ENCODE measurements at places on chromosomes 7 and 10.

DNA sequence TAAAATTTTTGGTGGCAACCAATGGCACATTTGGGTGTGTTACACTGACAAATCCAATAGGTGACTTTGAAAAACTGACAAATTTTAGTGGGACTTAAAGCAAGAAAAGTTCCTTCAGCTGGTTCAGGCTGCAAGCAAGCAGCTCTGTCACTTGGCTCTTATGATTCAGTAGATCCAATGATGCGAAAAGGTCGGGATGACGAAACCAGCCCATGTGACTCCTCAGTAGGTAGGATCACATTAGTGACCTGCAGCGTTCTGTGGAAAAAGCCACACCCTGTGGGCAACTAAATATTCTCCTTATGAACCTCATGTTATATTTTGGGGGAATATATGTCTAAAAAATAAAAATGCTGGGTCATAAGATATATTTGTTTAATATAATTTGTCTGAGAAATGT, 13.3 kb upstream of the TSGA13 start:
- DNase-seq, result no peak

DNA sequence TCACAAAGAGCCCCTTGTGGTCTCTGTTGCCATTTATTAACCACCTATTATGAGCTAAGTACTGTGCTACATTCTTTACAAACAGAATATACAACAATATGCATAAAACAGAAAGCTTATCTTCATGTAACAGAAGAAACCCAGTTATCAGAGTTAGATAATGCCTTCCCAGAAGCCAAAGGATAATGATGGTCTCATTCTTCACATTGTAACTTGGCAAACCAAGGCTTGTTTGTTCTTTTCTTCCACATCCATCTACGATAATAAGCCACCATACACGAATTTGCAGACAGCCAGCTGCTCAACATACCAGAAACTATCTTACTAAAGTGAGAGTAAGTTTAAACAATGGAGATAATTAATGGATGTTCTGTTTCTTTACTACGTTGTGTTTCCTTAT, 127.6 kb downstream of the NEBL start:
- no peak for DNase-seq

DNA sequence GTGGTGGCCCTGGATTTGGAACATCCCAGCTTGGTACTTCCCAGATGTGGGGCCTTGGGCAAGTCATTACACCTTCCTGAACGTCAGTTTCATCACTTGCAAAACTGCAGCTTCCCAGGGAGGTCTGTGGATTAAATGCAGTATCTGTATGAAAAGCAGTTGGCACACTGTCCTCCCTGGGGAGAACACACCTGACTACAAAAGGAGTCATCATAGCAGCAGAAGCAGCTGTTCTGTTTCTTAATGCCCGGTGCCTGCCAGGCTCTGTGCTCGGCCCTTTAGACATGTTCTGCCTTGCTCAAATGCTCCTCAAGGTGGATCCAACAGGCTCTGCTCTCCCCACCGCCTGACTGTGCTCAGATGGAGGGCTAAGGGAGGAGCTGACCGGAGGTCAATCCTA, 31.0 kb downstream of the CDCA7L start:
- no peak for DNase-seq

DNA sequence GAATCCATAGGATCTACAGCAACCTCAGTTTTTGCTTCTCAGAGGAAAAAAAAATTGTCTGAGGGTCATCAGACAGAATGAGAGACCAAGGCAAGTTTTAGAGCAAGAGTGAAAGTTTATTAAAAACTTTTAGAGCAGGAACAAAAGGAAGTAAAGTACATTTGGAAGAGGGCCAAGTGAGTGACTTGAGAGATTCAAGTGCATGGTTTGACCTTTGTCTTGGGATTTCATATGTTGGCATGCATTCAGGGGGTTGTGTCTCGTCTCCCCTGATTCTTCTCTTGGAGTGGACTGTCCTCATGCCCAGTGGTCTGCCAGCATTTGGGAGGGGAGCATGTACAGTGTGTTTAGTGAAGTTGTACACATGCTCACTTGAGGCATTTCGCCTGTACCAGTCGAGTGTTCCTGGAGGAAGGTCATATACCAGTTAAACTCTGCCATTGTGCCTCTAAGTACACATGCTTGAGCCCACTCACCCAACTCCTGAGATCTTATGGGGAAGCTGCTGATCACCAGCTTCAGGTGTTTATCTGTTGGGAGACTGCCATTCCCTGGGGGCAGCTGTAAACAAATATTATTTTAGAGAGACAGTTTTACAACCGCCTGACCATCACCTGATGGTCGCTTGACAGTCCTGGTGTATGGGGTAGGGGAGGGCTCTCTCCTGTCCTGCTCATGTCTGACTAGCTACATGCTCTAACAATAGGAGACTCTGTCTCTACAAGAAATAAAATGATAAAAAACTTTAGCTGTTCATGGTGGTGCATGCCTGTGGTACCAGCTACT, 109.4 kb downstream of the EEPD1 start:
- peak; percentile 60 for DNase-seq

- DNase-seq, result no peak
Measured at GRCh38 chr7:104859754-104860426, 154.1 kb upstream of the KMT2E start.

- DNase-seq, result no peak
Measured at GRCh38 chr7:1053816-1054370, 9.5 kb downstream of the GPR146 start.

DNA sequence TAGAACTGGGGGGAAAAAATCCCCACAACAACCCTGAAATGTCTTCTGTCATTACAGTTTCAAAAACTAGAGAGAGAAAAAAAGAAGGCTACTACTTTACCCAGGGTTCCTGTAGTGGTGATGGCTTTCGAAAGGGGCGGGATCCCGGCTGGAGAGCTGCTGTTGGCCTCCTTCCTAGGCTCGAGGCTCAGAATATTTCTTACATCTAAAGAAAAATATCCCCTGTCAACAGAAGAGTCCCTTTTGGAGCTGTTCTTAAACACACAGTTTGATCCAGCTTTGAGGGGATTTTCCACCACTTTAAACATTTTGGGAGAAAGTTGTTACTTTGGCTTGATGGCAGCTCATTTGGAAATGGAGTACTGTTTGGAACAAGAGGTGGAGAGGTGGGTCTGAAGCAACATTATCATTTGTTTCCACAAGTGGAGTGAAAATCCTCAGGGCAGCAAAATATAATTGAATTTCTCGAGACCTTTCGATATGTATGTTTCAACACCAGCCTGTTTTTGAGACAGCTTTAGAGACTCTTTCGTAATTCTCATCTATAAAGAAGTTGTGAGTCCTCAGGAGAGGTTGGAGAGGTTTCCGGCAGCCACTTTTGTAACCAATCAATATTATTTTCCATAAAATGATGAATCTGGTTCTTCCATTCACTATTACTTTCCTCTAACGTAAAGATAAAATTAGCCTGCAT, 5.1 kb downstream of the HOXA13 start:
- DNase-seq, result no peak

GRCh38 chr10:80609331-80609730, 71.6 kb downstream of the SH2D4B start:
- no peak for DNase-seq

- DNase-seq, result no peak
Measured at GRCh38 chr7:150556521-150557138, 10.6 kb upstream of the GIMAP4 start.

DNA sequence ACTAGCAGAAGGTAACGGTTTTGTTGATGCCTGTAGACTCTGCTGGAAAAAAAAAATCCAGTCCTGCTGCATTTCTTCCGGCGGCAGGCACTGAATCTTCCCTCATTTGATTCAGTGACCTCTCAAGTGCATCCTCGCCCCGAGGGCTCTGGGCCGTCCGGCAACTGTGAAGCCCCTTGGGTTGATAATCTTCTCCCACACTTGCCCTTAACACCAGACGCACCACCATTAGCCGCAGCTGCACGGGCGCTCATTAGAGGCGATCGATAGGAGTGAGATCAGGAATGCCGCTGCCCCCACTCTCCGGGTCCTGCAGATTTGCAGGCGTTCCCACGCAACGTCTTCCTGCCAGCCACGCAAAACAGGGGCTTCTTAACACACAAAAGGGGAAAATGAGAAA, 200.0 kb upstream of the MKI67 start:
- DNase-seq, result no peak

DNA sequence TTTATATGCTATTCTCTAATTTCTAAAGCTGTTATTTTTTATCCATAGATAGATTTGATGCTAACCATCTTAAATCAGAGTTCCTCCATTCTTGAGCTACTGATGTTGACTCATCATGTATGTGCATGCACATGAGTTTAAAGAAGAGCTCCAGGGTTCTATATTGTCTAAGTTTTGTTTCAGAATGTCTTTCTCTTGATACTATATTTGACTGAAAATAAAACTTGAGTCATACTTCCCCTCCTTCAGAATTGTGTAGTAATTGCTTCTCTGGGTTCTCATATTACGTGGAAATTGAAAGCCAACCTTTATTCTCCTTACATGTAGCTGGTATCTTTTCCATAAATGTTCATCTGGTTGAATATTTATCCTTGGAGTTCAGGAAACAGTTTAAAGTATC, 89.4 kb downstream of the LRRTM3 start:
- DNase-seq, result no peak

DNA sequence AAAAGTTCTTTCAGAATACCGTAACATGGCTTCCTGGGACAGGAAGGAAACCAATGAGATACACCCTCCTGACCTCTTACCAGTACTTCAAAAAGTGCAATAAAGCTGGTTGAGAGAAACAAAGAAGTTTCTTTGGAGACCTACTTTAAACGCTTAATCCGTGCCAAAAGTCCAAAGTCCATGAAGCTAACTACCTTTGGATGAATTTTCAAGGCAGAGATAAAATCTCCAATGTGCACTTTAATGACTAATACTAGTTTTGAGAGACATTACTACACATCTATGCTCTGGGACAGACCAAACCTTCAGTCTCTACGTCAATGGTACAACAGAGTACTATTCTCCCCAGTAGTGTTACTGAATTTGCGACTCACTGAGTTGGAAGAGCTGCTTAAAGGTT, 46.1 kb downstream of the UBE2H start:
- DNase-seq, result no peak

DNA sequence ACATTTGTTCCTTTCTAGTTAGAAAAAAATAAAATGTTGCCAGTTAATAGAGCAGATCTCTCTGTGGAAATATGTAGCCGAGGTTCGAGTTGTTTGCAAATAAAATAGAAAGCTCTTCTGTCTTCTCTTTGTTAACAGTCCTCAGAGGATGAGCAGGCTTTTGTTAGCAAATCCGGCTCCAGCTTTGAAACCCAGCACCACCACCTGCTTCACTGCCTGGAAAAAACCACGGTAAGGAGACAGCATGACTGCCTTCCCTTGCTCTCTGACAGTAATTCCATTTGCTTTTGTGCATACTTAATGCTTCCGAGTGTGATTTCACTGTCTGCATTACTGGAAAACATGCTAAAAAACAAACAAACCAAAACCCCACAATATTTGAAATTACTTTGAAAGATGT, 115.6 kb downstream of the TSPAN12 start:
- no peak for DNase-seq

DNA sequence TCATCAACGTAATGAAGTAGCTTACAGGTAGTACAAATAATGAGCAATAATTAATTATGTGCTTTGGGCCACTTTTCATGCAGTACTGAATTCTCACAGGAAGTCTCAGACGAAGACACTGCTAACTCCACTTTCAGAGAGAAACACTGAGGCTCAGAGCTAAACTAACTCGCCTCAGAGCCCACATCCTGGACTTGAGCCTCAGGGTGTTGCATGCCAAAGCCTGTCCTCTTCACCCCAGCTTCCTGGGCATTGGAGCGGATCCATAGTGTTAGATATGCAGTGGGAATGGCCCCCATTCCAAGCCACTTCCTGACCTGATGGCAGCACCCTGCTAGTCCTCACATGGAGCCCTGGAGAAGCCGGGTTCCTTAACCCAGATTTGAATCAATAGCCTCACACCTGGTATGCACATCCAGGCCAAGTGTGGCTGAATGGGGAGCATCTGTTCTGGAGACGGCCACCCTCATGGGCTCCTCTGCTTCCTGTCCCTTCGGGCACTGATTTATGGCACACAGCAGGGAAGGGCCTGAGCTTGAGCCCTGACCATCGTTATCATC, 265.1 kb upstream of the ZNF32 start:
- DNase-seq, result no peak

GRCh38 chr7:98981701-98982100, 103.4 kb downstream of the TRRAP start:
- no peak for DNase-seq

- DNase-seq, result peak; percentile 87
Measured at GRCh38 chr10:124403548-124403947, 15.2 kb downstream of the OAT start.

DNA sequence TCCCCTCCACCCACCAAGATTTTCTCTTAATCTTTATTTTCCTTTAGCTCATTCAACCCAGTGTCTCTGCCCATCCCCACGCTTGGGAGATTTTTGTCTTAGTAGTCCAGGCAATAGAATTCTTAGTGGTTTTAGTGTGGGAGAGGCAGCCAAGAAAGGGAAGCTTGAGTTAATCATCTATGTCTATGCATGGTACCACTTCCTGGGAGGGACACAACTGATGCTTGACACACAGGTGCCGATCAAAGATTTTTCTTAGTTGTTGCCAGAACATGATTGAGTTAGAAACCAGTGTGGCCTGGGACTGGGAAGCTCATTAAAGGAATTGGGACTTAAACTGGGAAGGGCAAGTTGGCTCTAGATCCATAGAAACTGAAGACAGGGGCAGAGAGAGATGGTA, 3.1 kb downstream of the STRA8 start:
- DNase-seq, result no peak

- DNase-seq, result no peak
Measured at GRCh38 chr10:50498465-50498864, 125.3 kb downstream of the SGMS1 start.

DNA sequence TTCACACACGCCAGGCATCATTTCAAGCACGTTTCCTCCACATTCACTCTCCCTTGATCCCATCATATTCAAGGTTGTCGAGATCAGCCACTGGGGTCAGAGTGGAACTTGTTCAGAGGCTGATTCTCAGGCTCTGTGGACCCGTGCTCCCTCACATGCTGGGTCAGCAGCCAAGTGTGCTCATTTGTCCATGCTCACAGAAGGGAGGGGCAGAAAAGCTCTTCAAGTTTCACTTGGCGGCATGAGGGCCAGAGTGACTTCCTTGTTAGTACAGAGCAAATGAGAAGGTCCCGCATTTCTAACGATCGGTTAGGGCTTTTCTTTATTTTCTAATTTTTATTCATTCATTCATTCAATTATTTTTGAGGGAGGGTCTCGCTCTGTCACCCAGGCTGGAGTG, 82.2 kb downstream of the EBLN1 start:
- no peak for DNase-seq

GRCh38 chr10:88659725-88660597, 4.3 kb upstream of the LIPF start:
- no peak for DNase-seq

DNA sequence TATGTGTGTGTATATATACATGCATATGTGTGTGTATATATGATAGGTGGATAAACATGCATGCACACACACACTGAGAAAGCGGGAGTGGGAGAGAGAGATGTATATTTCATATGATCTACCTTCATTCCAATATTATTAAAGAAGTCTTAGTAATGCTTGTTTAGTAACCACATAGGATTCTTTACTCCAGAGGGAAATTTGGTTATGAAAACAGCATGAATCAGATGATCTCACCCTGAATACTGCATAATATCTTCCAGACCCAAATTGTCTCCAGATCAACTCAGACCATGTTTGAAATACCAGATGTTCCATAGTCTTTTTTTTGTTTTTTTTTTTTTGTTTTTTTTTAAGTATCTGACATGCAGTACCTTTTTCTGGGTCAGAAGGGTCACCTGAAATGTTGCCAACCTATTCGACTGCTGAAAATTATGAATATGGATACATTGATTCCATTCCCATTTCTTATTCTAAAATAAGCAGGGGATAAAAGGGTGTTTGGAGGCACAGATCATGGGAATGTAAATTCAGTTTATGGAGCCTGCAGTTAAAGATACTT, 17.4 kb downstream of the TES start:
- no peak for DNase-seq

GRCh38 chr10:110399106-110399964, 94.6 kb upstream of the SMNDC1 start:
- peak; percentile 82 for DNase-seq

Measured in lung (tissue), 17 donors.